ENCODE measurements at places on chromosomes 1 and 21.

DNA sequence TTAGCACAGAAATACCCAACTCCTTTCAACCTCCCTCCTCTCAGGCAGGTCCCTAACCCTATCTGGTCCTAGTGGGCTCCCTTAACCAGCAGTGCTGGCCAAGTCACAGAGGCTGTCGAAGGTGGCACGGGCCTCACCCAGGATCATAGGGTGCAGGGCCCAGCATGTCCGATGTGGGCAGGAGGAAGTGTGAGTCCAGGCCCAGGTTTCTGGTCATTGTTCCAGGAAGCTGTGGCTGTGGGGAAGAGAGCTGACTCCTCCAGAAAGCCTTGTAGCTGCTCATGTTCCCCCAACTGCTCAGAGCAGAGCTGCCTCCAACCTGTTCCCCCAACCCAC lies 2.4 kb downstream of the CCDC17 start:
- no peak for DNase-seq

DNA sequence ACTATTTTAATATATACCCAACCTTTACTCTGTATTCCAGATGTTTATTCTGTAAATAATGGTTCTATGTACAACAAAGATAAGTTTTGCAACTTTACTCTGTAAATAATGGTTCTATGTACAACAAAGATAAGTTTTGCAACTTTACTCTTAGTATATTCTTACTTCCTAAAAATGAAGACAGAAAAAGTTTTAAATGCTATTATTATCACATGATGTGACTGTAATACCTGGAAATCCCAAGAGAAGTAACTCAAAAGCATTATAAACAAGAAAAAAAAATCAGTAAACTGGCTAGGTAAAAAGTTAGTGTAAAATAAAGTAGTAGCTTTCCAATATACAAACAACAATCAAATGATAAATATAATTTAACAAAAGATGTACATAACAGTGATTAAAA lies 18.5 kb upstream of the EXO1 start:
- DNase-seq, result no peak

- DNase-seq, result no peak
Measured at GRCh38 chr1:204989266-204990058, 53.5 kb upstream of the CNTN2 start.

DNA sequence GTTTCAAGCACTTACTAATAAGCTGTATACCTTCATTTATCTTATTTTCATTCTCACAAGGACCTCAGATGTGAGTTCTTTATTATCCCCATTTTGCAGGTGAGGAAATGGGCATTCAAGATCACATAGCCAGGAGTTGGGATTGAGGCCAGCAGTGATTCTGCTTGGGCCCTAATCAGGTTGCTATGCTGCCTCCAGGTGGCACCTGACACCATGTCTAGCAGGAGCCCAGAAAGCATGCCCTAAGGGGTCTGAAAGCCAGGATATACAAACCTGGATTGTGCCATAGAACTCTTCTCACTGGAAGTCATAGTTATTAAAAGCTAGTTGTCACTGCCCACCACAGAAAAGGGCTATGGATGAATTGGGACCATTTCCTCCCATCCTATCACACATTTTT lies 61.1 kb downstream of the FYB2 start:
- no peak for DNase-seq

DNA sequence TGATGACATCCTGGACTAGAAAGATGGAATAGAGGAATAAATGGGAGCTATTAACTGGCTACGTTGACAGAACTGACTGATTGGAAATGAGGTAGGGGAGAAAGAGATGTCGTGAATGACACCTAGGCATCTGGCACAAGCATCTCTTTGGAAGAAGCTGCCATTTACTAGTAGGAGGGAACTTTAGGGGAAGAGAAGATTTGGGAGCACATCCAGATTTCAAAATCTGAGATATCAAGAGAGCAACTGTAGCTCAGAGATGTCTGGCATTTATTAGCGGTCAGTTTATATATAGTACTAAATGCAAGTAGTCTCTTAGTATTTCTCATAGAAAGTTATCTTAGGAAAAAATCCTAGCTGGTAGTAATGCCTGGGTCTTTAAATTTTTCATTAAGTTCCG lies 131.9 kb upstream of the C1orf105 start:
- no peak for DNase-seq

DNA sequence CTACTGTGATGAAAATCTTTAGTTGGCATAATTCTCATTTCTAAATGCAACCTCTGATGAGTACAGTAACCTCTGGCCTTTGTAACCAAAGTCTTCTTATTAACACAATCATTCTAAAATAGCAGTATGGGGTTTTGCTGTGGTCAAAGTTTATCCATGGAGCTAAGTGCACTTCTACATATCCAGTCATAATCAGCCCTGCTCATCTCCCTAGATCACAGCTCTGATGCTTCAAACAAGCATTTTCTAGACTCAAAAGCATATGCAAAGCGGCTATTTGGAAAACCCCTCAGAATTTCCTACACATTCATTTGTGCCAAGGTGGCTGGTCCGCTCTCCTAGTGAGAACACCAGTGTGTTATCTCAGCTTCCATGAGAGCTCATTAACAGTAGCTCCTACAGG lies 418.6 kb downstream of the MRPL39 start:
- no peak for DNase-seq

Measured in T-helper 22 cell (primary cell).